ENCODE measurements at places on chromosomes 16 and 17. TPM values are rescaled to one million over a fixed set of nuclear protein-coding genes. Genes with fewer than 3 reads are reported as not detected.

BCAR1 gene
- 255 TPM for total RNA-seq

PRDM7 gene
- not detected for total RNA-seq

SMPD3 gene
- total RNA-seq: not detected

DNA sequence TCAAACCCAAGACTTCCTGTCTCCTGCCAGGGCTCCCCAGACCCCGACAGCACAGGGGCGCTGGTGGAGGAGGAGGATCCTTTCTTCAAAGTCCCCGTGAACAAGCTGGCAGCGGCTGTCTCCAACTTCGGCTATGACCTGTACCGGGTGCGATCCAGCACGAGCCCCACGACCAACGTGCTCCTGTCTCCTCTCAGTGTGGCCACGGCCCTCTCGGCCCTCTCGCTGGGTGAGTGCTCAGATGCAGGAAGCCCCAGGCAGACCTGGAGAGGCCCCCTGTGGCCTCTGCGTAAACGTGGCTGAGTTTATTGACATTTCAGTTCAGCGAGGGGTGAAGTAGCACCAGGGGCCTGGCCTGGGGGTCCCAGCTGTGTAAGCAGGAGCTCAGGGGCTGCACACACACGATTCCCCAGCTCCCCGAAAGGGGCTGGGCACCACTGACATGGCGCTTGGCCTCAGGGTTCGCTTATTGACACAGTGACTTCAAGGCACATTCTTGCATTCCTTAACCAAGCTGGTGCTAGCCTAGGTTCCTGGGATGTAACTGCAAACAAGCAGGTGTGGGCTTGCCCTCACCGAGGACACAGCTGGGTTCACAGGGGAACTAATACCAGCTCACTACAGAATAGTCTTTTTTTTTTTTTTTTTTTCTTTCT lies 8.1 kb downstream of the SERPINF1 start:
- no peak for DNase-seq
